ENCODE measurements at places on chromosomes 13 and 19. TPM values are rescaled to one million over a fixed set of nuclear protein-coding genes. Genes with fewer than 3 reads are reported as not detected.

Gene FOXA3
- not detected for total RNA-seq

Gene CDC42EP5
- total RNA-seq = 3.8 TPM

Gene ZNF98
- total RNA-seq = not detected

Gene ZFP82
- total RNA-seq = 6.4 TPM

Gene RAB8A
- 63.9 TPM for total RNA-seq

Gene JAK3
- total RNA-seq = 0.55 TPM

Gene SIGLEC5
- total RNA-seq = not detected

Gene PTGIR
- 3.7 TPM for total RNA-seq

Gene ELL
- total RNA-seq = 15.2 TPM

Gene LRRC63
- total RNA-seq = 0.22 TPM

Gene RUBCNL
- 20.0 TPM for total RNA-seq

Gene ITGBL1
- total RNA-seq = 56.5 TPM

Gene APC2
- 0.50 TPM for total RNA-seq

Gene SLC15A1
- total RNA-seq = not detected

Gene MBD3L2
- not detected for total RNA-seq

Gene SULT2A1
- not detected for total RNA-seq

Gene CFAP97D2
- total RNA-seq = not detected

Gene NACC1
- 48.4 TPM for total RNA-seq

Gene SPRED3
- 2.4 TPM for total RNA-seq

Gene PLA2G4C
- 3.2 TPM for total RNA-seq

Gene ZFR2
- not detected for total RNA-seq

Gene SOX21
- total RNA-seq = not detected

Gene SIGLEC6
- 0.11 TPM for total RNA-seq

Gene CYP4F8
- not detected for total RNA-seq

Gene CGB7
- total RNA-seq = 0.22 TPM

Gene IRGC
- not detected for total RNA-seq

Gene CYP2A6
- not detected for total RNA-seq

Gene ZNF382
- 6.8 TPM for total RNA-seq
